ENCODE measurements at places on chromosomes 5 and 9.
A peak's percentile ranks its signal among the peaks of the same experiment; 100 is the strongest.

DNA sequence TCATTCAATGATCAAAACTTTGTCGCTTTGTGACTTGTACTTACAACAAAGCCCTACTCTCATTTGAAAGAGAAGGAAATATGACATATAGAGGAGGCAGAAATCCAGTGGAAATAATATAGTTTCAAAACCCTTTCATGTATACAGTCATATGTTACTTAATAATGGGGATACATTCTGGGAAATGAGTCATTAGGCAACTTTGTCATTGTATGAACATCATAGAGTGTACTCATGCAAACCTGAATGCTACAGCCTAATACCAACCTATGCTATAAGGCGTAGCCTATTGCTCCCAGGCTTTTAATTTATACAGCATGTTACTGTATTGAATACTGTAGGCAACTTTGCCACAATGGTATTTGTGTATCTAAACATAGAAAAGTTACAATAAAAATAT is 69.0 kb upstream of the SMC2 start:
- no peak for DNase-seq

- DNase-seq = no peak
Measured at GRCh38 chr5:56102889-56103288, 108.1 kb upstream of the IL6ST start.

DNA sequence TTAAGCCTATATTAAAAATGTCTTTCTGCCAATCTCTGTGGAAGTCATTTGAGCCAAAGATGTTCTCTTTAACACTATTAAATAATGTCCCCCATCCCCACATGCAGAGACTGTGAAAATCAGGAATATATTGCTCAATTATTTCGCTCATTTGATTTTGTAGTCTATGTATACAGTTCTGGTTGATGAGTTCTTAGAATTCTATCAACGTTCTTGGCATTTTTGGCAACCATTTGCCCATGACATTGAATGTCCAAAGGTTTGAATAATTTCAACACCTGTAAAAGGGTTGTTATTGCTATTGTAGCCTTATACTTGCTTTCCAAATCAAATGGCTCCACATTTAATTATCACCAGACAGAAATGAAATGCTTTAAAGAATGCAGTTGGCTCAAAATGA is 536.1 kb downstream of the CAAP1 start:
- DNase-seq = no peak

GRCh38 chr5:93100976-93101375 is 480.0 kb downstream of the NR2F1-AS1 start:
- no peak for DNase-seq

GRCh38 chr5:170211575-170212334 is 21.0 kb upstream of the C5orf58 start:
- no peak for DNase-seq

- no peak for DNase-seq
Measured at GRCh38 chr5:158163451-158164295, 304.7 kb upstream of the CLINT1 start.

DNA sequence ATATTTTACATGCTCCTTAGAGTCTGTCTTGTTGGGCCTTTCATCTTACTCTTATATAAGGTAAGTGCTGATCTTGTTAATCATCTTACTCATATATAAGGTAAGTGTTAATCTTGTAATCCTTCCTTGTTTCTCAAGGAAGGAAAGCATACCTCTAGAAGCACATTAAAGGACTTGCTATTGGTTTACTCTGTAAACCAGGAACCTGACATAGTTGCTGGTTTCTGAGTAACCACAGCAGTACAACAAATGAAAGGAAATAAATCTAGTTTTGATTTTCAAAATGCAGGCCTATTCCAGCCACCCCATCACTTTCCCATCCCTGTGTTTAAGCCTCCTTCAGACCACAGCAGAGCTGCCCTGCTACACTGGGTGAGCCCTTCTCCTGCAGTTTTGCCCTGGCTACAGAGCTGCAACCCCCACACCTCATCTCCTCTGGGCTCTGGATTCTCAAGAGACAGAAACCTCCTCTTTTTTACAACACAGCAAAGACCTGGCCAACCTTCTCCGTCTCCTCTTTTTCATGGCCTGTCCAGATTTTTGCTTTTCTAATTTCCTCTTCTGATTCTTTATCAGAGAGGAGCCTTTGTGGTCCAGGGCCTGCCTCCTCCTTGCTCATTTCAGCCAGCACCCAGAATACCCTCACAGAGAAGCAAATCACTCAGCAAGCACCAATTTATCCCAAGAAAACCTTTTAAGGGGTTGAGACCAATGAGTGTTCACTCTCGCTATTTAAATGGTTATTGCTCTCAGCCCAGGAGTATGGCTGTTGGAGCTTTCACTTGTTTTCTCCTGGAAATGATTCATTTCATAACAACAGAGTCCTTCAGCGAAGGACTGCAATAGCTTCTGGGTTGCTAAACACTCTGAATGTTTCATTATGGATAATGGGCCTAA is 103.2 kb downstream of the FSTL4 start:
- DNase-seq = no peak

GRCh38 chr9:72480921-72481320 is 40.5 kb upstream of the TMC1 start:
- DNase-seq = no peak

- no peak for DNase-seq
Measured at GRCh38 chr5:73812962-73813588, 187.1 kb downstream of the ARHGEF28 start.

DNA sequence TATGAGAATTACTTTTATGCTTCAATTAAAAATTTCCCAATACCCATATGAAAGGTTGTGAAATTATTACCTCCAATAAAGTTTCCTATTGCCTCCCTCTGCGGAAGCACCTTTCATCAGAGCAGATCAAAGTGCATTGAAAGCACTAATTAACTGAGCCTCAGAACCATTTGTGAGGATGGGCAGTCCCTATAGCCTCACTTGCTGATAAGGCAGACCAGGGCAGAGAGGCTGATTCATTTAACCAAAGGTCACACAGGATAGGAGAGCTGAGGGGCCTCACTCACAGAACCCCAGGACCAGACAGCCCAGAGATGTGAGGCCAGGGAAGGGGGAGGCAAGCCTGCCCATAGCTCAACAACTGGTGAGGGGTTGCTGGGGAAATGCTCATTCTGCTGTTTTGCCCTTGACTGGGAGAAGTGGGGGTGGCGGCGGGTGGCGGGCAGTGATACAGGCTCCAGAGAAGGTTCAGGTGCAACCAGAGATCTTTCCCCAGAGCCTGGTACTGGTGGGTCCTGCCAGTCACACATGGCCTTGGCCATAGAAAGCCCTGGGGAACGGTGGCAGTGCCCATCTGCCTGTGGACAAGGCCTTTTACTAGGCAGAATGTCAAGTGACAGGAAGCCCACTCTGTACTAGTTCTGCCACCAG is 57.9 kb downstream of the MACROH2A1 start:
- no peak for DNase-seq

GRCh38 chr9:94166236-94166975 is 82.1 kb downstream of the PTPDC1 start:
- peak; percentile 98 for DNase-seq

DNA sequence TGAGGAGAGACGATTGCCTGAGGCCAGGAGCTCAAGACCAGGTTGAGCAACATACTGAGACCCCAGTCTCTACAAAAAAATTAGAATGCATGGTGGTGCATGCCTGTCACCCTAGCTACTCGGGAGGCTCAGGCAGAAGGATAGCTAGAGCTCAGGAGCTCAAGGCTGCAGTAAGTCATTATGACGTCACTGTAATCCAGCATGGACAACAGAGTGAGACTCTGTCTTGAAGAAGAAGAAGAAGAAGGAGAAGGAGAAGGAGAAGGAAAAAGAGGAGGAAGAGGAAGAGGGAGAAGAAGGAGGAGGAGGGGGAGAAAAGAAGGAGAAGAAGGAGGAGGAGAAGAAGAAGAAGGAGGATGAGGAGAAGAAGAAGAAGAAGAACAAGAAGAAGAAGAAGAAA is 519.1 kb downstream of the CDH9 start:
- no peak for DNase-seq

- DNase-seq = no peak
Measured at GRCh38 chr5:90168399-90168798, 241.2 kb downstream of the CETN3 start.

- no peak for DNase-seq
Measured at GRCh38 chr5:120258123-120258522, 206.0 kb upstream of the PRR16 start.

GRCh38 chr9:96566498-96567202 is 53.0 kb downstream of the CDC14B start:
- DNase-seq = peak; percentile 81

GRCh38 chr9:69326261-69326660 is 1.2 kb downstream of the ENTREP1 start:
- DNase-seq = no peak

DNA sequence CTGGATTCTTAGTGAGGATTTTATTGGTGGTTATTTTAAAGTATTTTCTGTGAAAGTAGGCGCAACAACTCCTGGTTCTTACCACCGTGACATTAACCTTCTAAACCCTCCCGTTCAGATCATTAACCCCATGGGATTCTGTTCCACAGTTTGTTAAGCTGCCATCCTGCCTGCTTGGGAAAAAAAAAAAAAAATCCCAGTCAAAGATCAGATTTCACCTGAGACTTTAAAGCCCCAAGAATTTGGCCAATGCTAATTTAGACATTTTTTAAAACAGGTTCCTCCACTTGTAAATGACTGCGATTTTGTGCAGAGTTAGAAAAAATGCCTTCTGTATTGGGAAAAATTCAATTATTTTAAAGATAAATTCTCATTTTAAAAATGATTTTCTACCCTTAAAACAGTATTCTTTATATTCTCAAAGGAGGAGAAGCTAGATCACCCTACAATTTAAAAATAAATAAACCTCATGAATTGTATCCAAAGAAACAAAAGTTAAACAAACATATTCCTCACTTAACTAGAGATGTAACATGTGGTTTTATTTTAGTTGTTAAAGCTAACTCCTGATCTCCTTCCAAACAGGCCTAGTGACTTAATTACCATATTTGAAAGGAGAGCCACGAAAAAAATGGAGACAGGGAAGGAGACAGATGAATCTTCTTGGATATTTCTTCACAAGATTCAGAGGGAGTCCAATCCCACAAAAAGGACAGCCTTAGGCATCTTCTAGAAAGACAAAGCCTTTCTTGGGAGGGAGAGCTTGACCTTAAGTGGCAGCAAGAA is 93.1 kb upstream of the IFNK start:
- no peak for DNase-seq

DNA sequence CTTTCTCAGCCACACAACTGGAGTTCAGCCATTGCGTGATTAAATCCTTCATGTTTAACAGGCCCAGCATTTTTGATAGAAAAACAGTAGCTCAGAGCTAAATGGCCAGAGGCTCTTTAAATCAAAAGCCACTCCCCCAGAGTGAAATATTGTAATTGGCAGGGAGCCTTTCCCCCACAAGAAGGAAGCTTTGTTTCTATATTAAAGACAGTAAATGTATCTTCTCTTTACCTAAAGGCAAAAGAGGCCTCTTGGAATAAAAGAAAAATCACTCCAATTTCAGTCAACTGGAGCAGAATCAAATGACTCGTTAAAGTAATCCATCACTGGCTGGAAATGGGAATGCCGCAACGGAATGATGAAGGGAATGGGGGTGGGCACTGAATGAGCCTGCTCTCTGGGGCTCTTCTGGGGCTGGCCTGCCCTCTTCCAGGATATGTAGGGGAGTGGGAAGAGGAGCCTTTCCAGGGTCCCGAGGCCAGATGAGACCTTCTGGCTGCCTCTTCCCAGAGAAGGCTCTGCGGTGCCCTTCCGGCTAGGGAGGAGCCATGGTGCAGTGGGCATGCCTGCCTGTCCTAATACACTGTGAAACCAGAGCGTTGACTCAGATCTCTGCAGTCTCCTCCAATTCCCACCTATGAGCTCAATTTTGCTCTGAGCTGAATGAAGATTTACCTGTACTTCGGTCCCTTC is 45.2 kb downstream of the ANKDD1B start:
- no peak for DNase-seq

DNA sequence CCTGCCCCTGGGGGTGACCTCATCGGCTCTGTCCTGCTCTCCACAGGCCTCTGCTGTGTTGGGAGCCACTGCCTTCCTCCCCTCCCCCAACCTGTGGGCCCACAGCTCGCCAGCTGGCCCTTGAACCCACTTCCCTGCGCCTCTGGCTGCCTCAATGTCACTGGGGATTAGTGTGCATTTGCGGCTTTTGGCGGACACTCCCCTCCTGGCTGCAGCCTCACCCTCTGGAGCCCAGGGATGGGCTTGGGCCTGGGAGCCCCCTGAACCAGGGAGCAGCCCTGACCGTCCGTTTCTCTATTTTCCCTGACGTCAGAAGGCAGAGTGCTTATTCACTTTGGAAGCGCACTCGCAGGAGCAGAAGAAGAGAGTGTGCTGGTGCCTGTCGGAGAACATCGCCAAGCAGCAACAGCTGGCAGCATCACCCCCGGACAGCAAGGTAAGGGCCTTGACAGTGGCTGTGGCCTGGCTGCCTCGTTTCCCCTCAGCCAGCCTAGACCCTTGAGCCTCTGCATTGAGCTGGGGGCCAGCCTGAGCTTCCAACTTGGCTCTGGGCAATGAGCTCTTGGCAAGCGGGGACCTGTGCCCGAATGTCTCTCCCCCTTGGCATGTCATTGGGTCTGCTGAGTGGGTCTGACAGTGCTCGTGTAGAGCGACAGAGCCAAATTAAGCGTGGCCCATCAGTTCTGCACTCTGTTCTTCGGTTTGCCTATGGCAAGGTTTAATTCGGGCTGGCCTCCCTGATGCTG is 73.1 kb downstream of the RGS3 start:
- DNase-seq = peak; percentile 86

- no peak for DNase-seq
Measured at GRCh38 chr5:55509796-55510522, 24.8 kb downstream of the PLPP1 start.

DNA sequence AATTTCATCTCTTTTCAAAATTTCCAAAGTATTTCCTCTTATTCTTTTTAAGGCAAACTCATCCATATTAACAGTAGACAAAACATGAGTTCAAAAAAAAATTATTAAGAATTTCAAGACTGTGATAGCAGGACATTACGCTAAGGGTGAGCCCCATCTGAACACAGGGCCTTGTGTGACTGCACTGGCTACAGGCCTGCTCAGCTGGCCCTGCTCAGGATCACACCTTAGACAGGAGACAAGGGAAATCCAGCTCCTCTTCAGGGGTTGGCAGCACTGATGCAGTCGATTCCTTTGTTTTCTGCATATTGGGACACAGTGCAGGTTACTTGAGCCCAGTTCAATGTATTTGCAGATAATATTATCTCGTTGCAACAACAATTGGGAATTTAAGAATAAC is 444.7 kb downstream of the PLK2 start:
- no peak for DNase-seq

GRCh38 chr5:14174230-14174636 is 31.1 kb downstream of the TRIO start:
- DNase-seq = no peak

DNA sequence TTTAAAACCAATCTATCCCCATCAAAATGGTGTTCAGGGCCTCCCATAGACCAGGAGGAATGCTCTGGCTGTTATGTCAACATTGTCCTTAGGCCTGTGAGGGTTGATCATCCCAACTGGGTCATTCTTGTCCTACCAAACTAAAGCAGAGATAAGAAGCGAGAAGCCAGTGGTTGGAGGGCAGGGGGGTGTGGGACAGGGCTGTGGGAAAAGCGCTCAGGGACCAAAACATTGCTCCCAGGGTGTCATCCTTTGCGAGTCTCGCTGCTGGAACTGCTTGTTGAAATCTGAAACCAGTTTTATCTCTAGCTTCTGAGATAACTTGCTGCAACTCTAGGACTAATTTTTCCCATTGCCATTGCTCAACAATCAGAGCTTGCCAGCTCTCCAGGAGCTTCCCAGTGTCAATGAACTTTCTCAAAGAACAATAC is 48.1 kb downstream of the SPATA31C2 start:
- DNase-seq = peak; percentile 65

- DNase-seq = no peak
Measured at GRCh38 chr9:71634752-71635151, 133.6 kb downstream of the CEMIP2 start.

GRCh38 chr5:132479111-132479951 is 11.2 kb downstream of the IRF1 start:
- peak; percentile 2 for DNase-seq

GRCh38 chr9:81687521-81688261 is 1.7 kb downstream of the TLE1 start:
- peak; percentile 62 for DNase-seq

Data from left cardiac atrium (tissue), 4 donors.